ENCODE measurements at places on chromosomes 7 and 10. TPM values are rescaled to one million over a fixed set of nuclear protein-coding genes. Genes with fewer than 3 reads are reported as not detected.

Gene GALNT17
- 7.1 TPM for total RNA-seq

Gene GPNMB
- total RNA-seq: 322 TPM

Gene OR13A1
- total RNA-seq: not detected

DNA sequence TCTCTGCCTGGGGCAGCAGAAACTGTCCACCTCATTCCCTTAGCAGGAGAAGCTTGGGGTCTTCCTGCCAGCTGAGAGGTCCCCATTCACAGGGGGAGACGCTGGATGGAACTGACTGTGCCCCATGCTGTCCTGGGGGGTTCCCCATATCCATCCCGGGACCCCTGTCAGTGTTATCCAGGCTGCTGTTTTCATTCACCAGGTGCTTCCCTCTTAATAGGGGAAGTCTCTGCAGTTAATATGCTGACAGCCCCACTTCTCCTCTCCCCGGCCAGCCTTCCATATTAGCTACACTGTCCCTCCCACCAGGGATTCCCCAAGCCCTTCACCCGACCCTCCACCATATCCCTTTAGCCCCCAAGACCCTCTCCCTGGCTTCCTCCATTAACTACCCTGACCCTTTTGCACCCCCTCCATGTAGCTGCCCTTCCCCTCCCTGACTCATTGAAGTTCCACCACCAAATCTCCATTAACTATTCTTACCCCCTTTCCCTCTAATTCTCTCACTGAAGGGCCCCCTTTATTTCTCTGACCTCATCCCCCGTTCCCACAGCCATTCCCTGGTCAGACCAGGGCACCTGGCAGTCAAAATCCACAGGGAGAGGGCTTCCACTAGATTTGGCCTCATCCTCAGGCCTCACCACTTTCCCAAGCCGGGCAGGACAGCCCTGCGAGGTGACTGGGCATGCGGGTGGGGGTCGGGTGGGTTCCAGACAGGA lies 92.0 kb upstream of the PAX2 start:
- no peak overlapping the region for H3K4me3 ChIP-seq
- H3K27ac ChIP-seq: no peak overlapping the region
- H3K4me1 ChIP-seq: peaks cover 15% of the 10 kb centered on the region
- DNase-seq: no peak
- H3K36me3 ChIP-seq: no peaks in the 10 kb centered on the region

DNA sequence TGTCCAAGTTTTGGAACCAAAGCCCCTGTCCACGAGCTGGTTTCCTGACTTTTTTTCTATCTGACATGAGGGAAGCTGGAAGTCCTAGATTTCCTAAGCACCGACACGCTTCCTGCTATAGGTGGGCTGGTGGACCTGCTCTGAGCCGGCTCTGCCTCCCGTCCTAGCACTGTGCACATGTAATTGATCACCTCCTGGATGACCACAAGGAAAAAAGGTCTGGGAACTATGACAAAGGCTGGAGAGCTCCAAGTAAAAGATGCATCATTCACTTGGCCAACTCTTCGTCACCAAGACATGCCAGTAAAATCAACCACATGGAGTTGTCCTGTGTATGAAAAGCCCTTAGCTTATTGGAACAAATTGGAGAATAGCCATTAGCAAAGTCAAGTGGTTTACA lies 104.8 kb downstream of the ITIH5 start:
- peaks cover 33% of the 10 kb centered on the region for H3K4me1 ChIP-seq
- DNase-seq: no peak
- no peak overlapping the region for H3K4me3 ChIP-seq
- no peak overlapping the region for H3K27ac ChIP-seq
- no peaks in the 10 kb centered on the region for H3K36me3 ChIP-seq
- H3K27me3 ChIP-seq: no peaks in the 10 kb centered on the region
